ENCODE measurements at places on chromosomes 7 and 10. TPM values are rescaled to one million over a fixed set of nuclear protein-coding genes. Genes with fewer than 3 reads are reported as not detected.

The SPDYE1 gene
- total RNA-seq = not detected

The NKX2-3 gene
- total RNA-seq = not detected

The GRM3 gene
- not detected for total RNA-seq

The SFRP5 gene
- not detected for total RNA-seq

The CYP2C8 gene
- total RNA-seq = 0.07 TPM

The ANAPC16 gene
- 50.8 TPM for total RNA-seq

The SSC4D gene
- total RNA-seq = 0.65 TPM

The BAIAP2L1 gene
- 4.2 TPM for total RNA-seq

The NFE2L3 gene
- total RNA-seq = 3.0 TPM

The CARD11 gene
- not detected for total RNA-seq

The COL13A1 gene
- total RNA-seq = 38.9 TPM

The NUTM2D gene
- total RNA-seq = 1.9 TPM

The GALNT17 gene
- 0.13 TPM for total RNA-seq

The BCL7B gene
- total RNA-seq = 24.0 TPM

The ERVW-1 gene
- not detected for total RNA-seq

The KLF14 gene
- total RNA-seq = not detected

The RBP3 gene
- not detected for total RNA-seq

The SLC25A13 gene
- total RNA-seq = 10.3 TPM

The TUBB8 gene
- not detected for total RNA-seq

The HOGA1 gene
- 1.4 TPM for total RNA-seq

The ZNF438 gene
- total RNA-seq = 3.1 TPM

The GPRIN2 gene
- not detected for total RNA-seq

The ODAD2 gene
- total RNA-seq = 0.26 TPM

The GBF1 gene
- 50.8 TPM for total RNA-seq

The CYP2C9 gene
- not detected for total RNA-seq

The LBX1 gene
- not detected for total RNA-seq

The TYSND1 gene
- total RNA-seq = 14.0 TPM

The SLK gene
- 40.9 TPM for total RNA-seq

The PPRC1 gene
- 13.3 TPM for total RNA-seq

The MEOX2 gene
- total RNA-seq = 28.3 TPM

The SLC26A3 gene
- not detected for total RNA-seq

The NEUROG3 gene
- total RNA-seq = not detected

The LRRC17 gene
- total RNA-seq = 103 TPM

The HNRNPA2B1 gene
- 65.2 TPM for total RNA-seq

The OR9A2 gene
- total RNA-seq = not detected

The XRCC2 gene
- total RNA-seq = 1.2 TPM

The VWA2 gene
- not detected for total RNA-seq

The PPP1R3A gene
- not detected for total RNA-seq

The C10orf105 gene
- total RNA-seq = under 0.01 TPM

The GATAD1 gene
- 26.1 TPM for total RNA-seq

The CRHR2 gene
- total RNA-seq = not detected

The GAD2 gene
- total RNA-seq = not detected

The TNS3 gene
- 74.0 TPM for total RNA-seq

The PLEKHS1 gene
- not detected for total RNA-seq

The ARMC3 gene
- total RNA-seq = not detected

The CYCS gene
- 34.7 TPM for total RNA-seq

The SEMA3A gene
- total RNA-seq = 52.1 TPM

The PFKP gene
- total RNA-seq = 435 TPM

The RAB11FIP2 gene
- 16.5 TPM for total RNA-seq

The OR2A5 gene
- total RNA-seq = not detected

The PVRIG gene
- total RNA-seq = not detected

The PRKCQ gene
- not detected for total RNA-seq

The PLXNA4 gene
- total RNA-seq = 29.5 TPM

The EPO gene
- total RNA-seq = not detected

Data from smooth muscle cell of the pulmonary artery (primary cell).